ENCODE measurements at places on chromosomes 7 and 10.

GRCh38 chr10:104931612-104932134, 290.6 kb downstream of the SORCS3 start:
- DNase-seq = no peak

DNA sequence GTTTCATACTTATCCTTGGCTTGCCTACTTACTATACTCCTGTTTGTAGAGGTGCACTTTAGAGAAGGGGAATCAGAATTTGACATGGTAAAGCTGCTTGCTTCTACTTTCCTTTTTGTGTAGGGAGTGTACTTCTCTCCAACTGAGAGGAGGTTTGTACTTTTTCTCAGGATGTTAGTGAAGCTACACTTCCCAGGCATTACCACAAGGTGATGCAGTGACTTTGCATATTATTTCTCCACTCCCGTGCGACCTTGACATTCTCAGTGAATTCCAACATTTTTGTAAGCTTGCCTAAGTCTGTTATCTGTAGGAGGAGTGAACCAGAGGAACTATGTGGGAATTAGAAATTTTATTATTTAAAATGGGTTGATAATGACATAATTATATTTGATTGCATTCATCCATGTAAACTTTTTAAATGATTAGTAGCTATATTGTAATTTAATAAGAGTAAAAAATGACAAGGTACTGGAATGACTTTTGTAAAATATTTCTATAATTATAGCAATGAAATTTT, 5.2 kb downstream of the TAX1BP1 start:
- no peak for DNase-seq

DNA sequence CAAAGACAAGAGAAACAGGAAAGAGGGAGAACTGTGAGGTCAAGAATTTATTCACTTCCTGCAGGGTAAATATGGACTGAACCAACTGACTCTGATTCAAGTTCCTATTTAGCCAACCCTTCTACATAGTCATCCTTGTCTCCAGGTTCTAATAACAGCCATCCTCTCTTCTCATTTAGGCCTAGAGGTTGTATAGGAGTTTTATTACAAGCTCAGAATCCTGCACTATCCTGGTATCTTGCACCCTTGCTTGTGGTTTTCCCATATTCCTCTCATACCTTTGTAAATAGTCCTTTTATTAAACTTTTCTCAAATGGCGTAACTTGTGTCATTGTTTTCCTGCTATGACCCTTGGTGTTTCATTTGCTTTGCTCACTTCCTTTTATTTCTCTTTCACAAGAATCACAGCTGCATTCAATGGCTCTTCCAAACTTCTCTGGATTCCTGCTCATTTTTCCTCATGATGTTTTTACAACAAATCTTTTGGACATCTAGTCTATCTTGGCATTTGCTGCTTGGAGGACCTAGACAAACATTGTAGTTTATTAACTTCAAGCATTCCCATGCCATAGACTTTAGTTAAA, 12.4 kb upstream of the OR2A5 start:
- no peak for DNase-seq

- DNase-seq = no peak
Observed at GRCh38 chr7:17902599-17902998, 37.7 kb downstream of the SNX13 start.

All from progenitor cell of endocrine pancreas (in vitro differentiated cells).